ENCODE measurements at places on chromosomes 7 and 10. TPM values are rescaled to one million over a fixed set of nuclear protein-coding genes. Genes with fewer than 3 reads are reported as not detected.

DNA sequence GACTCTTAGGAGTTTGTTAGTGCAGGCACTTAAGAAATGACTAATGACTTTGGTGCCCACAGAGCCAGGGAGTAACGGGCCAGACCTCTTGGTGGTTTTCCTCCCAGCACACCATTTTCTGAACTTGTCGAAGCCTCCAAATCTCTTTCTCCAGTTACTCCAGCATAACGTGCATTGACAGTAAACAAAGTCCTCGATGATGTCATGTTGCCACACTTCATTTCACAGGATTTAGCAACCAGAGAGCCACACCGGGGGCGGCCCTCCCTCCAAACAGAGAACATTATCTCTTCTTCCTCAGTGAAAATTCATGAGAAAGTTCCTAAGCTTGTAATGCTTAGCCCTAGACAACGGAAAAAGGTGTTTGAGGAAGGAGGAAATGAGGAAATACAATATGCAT, 4.0 kb upstream of the SVOPL start:
- DNase-seq, result no peak

DNA sequence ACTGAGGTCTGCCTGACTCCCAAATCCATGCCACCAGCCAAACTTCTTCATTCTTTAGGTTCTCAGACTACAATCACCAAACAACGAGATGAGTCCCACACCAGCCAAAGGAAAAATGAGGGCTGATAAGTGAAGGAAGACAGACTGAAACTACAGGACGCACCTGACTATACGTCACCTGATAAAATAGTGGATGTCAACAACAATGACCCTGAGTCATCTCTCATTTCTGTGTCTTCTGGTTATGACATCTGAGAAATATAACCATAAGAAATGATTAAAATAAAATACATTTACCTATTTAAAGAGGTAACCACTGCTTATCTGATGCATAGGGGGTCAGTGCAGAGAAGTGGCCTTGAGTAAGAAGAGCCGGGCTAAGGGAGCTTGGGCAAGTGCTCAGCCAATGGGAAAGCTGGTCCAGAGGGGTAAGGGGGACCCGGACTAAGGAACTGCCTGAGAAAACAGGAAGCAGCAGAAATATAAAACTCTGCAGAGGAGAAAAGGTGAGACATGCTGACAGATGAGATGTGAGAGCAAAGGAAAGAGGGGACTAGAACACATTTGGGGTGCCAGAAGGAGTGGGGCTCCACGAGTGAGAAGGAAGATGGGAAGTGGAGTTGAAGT, 51.8 kb downstream of the HIPK2 start:
- DNase-seq, result no peak

GRCh38 chr10:3248526-3249306, 76.1 kb upstream of the PITRM1 start:
- DNase-seq, result peak; percentile 46

- DNase-seq, result no peak
Observed at GRCh38 chr7:157841773-157842370, 505.1 kb downstream of the DNAJB6 start.

The RBP3 gene
- total RNA-seq, result not detected

The CYP2C19 gene
- not detected for total RNA-seq

Data from spinal cord (tissue), 10 donors.